ENCODE measurements at places on chromosomes 3 and 15.

GRCh38 chr15:62108411-62108810, 41.6 kb downstream of the C2CD4A start:
- DNase-seq = no peak

DNA sequence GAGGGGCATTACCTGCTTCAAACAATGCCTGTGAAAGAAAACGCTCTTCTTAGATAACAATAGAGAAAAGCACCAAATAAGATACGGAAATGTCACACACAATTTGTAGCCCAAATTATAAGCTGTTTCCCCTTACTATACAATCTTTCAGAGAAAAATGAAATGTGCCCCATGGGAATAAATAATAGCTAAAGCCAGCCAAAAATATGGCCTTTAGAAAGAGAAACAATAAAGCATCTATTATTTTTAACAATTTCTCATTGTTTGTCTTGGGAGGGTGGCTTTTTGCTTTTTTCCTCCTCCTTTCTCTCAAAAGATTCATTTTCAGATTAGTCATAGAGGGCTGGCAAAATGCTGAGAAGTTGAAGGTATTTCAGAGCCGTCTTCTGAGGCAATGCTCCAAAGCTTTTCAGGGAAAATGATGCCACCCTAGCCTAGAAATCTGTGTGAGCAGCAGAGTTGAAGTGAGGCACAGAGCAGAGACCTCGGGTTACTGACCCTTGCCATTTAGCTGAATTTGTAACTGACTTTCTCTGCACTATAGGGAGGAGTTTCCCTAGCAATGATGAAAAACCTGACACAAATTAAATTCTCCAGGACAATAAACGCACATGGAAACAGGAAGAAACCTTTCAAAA, 86.3 kb upstream of the PRICKLE2 start:
- no peak for DNase-seq

DNA sequence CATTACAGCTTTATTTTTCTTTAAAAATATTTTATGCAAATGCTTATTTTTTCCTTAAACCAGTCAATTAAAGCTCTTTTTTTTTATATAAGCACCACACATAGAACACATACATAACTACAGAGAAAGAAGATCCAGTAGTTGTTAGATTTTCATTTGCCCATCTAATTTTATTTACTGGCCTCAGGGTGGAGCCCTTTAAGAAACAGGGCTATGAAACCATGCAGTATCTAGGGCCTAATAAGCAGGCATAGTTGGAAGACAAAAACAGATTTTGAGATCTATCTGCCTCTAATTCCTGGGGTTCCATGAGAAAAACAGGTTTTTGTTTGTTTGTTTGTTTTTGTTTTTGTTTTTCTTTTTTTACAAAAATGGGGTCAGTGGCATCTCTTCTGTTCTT, 120.6 kb downstream of the BCHE start:
- DNase-seq = no peak

GRCh38 chr3:37386627-37387230, 212.3 kb upstream of the LRRFIP2 start:
- no peak for DNase-seq

DNA sequence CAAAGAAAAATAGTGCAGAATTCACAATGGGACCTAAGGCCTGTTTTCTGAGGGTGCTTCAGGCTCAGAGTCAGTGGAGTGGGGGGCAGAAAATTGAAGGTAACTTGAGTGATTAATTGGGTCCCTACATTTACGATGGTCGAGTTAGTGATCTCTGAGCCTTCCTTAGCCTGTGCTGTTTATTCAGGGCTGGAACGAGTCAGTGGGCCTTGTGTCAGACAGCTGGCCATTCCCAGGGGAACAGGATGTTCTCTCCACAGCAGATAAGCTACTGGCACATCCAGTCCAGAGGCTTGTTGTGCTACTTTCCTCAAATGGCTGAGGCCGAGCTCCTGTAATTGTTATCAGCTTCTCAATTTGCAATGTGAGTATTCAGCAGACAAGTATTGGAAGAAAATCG, 29.2 kb upstream of the CNTN3 start:
- DNase-seq = no peak

Data from WTC11 (cell line).